Activated T-cell treated with anti-CD3 and anti-CD28 coated beads, Interleukin-2, amount 50 U/mL, for 48 hours (primary cell): ENCODE measurements at places on chromosomes 13 and 19.

DNA sequence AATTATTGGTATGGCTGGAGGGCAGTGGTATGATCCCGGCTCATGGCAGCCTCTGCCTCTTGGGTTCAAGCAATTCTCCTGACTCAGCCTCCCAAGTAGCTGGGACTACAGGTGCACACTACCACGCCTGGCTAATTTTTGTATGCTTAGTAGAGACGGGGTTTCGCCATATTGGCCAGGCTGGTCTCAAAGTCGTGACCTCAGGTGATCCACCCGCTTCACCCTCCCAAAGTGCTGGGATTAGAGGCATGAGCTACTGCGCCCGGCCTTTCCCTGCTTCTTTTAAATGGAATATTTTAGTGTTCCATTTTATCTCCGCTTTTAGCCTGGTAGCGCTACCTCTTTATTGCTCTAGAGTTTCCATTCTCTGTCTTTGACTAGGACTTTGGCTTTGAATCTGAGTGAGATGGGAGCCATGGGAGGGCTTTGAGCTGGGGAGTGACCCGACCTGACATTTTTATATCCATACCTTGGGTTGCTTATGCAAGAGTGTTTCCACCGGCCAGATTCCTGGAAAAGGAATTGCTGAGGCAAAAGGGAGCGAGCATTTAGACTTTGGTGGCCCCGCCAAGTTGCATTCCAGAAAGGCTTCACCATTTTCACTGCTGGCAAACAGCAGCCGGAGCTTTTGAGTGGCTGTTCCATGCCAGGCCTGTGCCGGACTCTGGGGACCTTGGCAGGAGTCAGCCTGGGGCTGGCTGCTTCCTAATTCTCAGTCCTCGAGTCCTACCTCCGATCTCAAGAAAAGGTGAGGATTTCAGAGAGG is 22.9 kb downstream of the BICRA start:
- DNase-seq = no peak

GRCh38 chr19:9847087-9847671 is 12.1 kb downstream of the PIN1 start:
- DNase-seq = peak; percentile 71

DNA sequence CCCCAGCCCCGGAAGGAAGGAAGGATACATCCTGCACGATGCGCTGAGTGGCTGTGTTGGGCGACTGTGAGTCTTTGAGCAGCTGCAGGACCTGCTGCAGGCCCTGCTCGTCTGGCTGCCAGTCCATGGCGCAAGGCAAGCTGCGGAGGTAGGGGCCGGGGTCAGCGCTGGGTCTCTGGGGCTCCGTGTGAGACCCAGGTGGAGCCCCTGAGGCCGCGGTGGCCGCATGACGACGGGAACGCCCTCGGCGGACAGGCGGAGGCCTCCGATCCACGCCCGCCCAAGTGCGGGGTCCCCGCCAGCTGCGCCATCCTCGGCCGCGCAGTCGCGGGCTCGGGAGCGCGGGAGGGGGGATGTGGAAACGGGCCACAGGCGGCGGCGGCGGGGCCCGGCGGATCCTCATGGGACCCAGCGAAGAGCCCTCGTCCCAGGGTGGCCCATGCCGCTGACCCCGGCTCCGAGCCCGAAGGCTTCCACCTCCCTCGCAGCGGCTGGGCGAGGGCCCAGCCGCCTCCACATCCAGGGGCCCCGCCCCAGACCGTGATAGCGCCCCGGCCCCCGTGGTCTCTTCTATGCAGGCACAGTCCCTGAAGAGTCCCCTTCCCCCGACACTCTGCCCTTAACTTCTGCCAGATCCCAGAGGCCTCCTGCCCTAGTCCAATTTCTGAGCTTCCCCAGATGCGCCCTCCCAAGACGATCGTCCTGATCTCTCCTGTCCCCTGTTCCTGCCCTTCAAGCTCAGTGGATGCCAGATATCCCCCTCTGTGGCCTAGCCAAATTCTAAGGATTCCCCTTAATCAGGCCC is 2.7 kb downstream of the TNPO2 start:
- DNase-seq = peak; percentile 43

- DNase-seq = no peak
Measured at GRCh38 chr13:32113532-32113931, 82.0 kb downstream of the FRY start.

GRCh38 chr19:7739801-7740681 is 7.3 kb downstream of the CD209 start:
- DNase-seq = no peak

DNA sequence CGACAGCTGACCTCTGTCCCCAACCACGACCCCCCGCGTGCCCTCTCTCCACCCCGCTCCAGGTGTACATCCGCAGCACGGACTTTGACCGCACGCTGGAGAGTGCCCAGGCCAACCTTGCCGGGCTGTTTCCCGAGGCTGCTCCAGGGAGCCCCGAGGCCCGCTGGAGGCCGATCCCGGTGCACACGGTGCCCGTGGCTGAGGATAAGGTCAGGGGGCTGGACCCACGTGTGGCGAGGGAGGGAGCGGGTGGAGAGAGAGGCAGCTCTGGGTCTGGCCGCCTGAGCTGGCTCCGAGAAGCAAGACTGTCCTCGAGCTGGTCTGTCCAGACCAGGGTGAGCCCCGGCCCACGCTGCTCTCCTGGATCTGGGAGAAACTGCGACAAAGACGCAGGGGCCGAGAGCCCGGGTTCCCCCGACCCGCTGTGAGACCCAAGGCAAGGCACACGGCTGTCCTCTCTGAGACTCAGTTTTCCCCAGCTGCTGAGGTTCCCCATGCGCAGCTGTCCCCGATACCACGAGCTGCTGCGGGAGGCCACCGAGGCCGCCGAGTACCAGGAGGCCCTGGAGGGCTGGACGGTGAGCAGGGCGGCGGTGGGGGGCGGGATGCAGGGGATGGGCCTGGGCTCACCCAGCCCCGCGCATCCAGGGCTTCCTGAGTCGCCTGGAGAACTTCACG is 1.5 kb downstream of the ACP4 start:
- DNase-seq = no peak

DNA sequence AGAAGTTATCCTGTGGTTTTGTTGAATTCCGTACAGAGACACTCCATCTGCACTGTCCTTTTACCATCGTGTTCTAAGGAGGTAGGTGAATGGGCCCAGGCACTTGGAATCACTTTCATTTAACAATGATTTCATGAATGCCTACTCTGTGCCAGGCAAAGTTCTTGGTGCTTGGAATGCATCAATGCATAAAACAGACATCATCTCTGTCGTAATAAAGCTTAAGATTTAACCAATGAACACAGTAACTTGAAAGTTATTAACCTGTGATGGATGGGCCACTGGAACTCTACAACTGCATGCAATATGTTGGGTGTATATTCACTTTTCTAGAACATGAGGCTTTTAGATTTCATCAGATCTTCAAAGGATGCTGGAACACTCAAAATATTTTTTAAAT is 14.1 kb upstream of the STARD13 start:
- no peak for DNase-seq

- no peak for DNase-seq
Measured at GRCh38 chr19:30333291-30334065, 38.7 kb upstream of the ZNF536 start.

GRCh38 chr13:34833562-34834182 is 108.4 kb upstream of the NBEA start:
- DNase-seq = no peak

- no peak for DNase-seq
Measured at GRCh38 chr13:22486490-22486889, 694.3 kb upstream of the SGCG start.

DNA sequence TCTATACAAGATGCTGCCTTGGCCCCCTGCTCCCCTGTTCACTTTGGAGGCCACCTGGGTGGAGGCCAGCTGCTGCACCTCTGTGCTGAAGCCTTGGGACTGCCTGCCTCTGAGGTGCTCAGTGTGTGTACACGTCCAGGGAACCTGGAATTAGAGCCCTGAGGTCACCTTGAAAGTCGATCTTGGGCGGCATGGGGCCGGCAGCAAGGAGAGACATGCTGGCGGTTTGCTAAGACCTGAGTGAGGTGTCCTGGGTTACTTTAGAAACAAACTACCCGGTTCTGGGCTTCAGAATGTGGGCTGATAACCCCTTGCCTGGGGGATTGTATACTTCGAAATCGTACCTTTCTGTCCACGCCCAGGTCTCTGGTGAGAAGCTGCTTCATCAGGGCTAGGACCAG is 25.5 kb downstream of the TSSK6 start:
- DNase-seq = no peak

GRCh38 chr19:19217099-19217498 is 5.3 kb downstream of the NCAN start:
- no peak for DNase-seq

DNA sequence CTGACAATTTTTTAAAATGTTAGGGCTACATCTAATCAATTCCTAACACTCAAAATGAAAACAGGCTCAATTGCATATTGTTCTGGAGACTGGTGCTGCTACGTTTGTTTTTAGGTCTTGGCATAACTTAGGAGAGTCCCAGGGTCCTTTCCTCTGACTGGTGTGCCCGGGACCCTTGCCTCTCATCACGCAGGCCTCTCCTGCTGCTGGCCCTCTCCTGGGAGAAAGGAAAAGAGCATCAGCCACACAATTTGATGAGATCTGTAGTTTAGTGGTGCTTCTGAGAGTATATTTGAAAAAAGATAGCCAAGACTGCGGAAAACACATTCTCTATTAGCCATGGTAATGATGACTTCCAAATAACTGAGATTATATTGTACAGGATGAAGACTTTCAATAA is 380.0 kb downstream of the KLF12 start:
- no peak for DNase-seq

DNA sequence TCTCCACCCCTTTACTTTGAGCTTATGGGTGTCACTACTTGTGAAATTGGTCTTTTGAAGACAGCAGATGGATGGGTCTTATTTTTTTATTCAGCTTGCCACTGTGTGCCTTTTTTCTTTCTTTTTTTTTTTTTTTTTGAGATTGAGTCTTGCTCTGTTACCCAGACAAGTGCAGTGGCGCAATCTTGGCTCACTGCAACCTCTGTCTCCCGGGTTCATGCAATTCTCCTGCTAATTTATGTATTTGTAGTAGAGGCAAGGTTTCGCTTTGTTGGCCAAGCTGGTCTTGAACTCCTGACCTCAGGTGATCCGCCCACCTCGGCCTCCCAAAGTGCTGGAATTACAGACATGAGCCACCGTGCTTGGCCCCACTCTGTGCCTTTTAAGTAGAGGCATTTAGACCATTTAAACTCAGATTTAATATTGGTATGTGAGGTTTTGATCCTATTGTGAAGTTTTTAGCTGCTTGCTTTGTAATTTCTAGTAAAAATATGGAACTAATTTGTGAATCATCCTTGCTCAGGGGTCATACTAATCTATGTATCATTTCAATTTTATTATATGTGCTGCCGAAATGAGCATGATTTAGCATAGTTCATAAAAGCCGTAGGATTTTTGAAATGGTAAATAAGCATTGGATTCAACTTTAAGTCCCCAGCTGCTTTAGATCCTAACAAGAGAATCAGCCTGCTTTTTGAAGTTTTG is 584.5 kb downstream of the SLITRK1 start:
- no peak for DNase-seq

DNA sequence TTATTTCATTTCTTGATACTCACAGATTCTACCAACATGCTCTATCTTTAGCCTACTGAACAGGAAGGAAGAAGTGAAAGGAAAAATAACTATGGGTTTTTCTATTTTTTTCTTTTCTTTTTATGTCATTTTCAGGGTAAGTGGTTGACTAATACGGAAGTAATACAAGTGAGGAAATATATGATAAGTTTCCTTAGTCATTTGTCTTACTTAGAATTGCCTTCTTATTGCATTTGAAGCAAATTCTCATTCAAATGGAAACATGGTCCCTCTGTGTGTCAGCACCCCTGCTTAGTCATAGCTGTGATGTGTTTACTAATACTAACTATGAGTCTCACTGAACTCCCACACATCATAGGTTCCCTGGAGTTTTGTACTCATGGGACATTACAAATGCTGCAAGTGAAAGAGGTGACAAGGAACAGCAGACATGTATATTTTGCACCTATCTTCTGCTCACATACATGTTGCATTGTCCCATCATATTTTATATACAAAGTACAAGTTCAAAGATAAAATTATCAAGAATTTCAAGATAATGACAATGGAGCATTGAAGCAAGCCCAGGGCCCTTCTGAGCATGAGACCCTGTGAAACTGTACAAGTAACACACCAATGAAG is 60.1 kb downstream of the DCT start:
- no peak for DNase-seq

- no peak for DNase-seq
Measured at GRCh38 chr19:418761-419671, 10.1 kb upstream of the C2CD4C start.

- DNase-seq = peak; percentile 61
Measured at GRCh38 chr13:26011996-26012821, 39.6 kb downstream of the SHISA2 start.
